Esophagus squamous epithelium (tissue), 5 donors: ENCODE measurements at places on chromosomes 11 and 22.

DNA sequence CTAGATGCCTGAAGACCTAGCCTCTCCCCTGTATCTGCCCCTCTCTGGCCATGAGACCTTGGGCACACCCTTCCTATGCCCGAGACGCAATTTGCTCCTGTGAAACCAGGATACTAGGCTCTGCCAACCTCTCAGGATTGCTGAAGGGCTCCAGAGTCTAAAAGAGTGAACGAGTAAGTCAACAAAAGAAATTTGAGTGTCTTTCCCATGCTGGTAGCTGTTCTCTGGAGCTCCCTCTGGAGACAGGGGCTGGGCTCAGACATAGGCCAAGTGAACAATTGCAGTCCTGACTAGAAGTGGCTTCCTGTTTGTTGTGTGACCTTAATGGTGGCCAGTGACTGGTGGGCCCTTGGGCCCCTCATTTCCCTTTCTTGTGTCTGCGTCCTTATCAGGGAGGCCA is 189.0 kb upstream of the NARS2 start:
- no peak for DNase-seq

GRCh38 chr11:46392421-46393230 is 1.1 kb upstream of the CHRM4 start:
- DNase-seq = no peak

GRCh38 chr22:30266445-30267381 is at the start of gene OSM:
TSS of gene OSM (minus strand) at chr22:30266851. CDS start at chr22:30266799, 52 bp downstream.
- no peak for DNase-seq

GRCh38 chr22:17496841-17497240 is 66.5 kb upstream of the SLC25A18 start:
- DNase-seq = no peak

GRCh38 chr11:131464461-131464860 is 94.0 kb downstream of the NTM start:
- no peak for DNase-seq
